Activated naive CD8-positive, alpha-beta T cell treated with anti-CD3 and anti-CD28 coated beads, Interleukin-2, amount 50 U/mL, for 24 hours (primary cell): ENCODE measurements at places on chromosomes 1 and 21.

- no peaks in the 10 kb centered on the region for H3K36me3 ChIP-seq
- no peak for DNase-seq
- no peaks in the 10 kb centered on the region for H3K27me3 ChIP-seq
- peaks cover 15% of the 10 kb centered on the region for H3K4me1 ChIP-seq
Measured at GRCh38 chr1:167798952-167799351, 77.2 kb downstream of the MPZL1 start.

DNA sequence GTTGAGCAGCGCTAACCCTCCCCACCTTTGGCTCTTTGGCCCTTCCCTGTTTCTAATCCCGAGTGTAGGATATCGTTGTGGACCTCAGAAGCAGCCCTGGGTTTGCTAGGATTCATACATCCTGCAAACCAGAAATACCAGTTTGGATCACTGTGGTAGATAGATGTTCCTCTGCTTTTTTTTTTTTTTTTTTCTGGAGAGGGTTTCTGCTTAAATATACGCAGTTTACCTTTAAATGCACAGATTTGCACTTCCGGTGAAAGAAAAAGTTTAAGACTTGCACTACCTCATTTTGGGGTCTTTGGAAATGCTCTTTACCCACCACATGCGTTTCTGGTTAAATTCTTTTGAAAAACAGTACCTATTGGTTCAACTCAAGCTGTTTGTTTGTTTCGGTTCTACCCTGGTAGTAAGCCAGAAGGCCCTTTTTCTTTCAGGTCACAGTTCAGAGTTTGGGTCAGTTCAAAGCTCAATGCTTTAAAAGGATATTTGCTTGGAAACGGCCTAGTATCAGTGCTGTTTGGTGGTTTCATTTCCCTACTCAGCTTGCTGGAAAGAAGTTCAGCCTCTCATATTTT, 908 bp downstream of the DDI2 start:
- peak overlapping the region; percentile 89 for H3K4me3 ChIP-seq
- DNase-seq: no peak
- H3K36me3 ChIP-seq: peaks cover 20% of the 10 kb centered on the region
- H3K27ac ChIP-seq: peak overlapping the region; percentile 96
- peaks cover 58% of the 10 kb centered on the region for H3K4me1 ChIP-seq

GRCh38 chr1:63324779-63325119, 2.4 kb downstream of the FOXD3 start:
- H3K27me3 ChIP-seq: peaks cover 81% of the 10 kb centered on the region
- DNase-seq: no peak
- peaks cover 40% of the 10 kb centered on the region for H3K4me1 ChIP-seq
- peak overlapping the region; percentile 54 for H3K27ac ChIP-seq

GRCh38 chr1:10941891-10942541, 70.4 kb upstream of the TARDBP start:
- peaks cover 28% of the 10 kb centered on the region for H3K4me1 ChIP-seq
- H3K27me3 ChIP-seq: peaks cover 54% of the 10 kb centered on the region
- no peaks in the 10 kb centered on the region for H3K36me3 ChIP-seq
- no peak overlapping the region for H3K27ac ChIP-seq

- no peak for DNase-seq
- peaks cover 26% of the 10 kb centered on the region for H3K36me3 ChIP-seq
- peaks cover 67% of the 10 kb centered on the region for H3K4me1 ChIP-seq
- H3K4me3 ChIP-seq: no peak overlapping the region
Measured at GRCh38 chr1:223724376-223724775, 12.0 kb downstream of the CAPN2 start.

GRCh38 chr21:42446531-42446930, 42.8 kb downstream of the UBASH3A start:
- H3K4me1 ChIP-seq: peaks cover 75% of the 10 kb centered on the region
- H3K36me3 ChIP-seq: peaks cover 52% of the 10 kb centered on the region
- H3K4me3 ChIP-seq: no peak overlapping the region
- no peaks in the 10 kb centered on the region for H3K27me3 ChIP-seq

GRCh38 chr1:154833209-154833608, 36.9 kb downstream of the KCNN3 start:
- no peak overlapping the region for H3K27ac ChIP-seq
- no peaks in the 10 kb centered on the region for H3K36me3 ChIP-seq
- no peak overlapping the region for H3K4me3 ChIP-seq
- DNase-seq: no peak
- H3K4me1 ChIP-seq: no peaks in the 10 kb centered on the region
- H3K27me3 ChIP-seq: peaks cover 14% of the 10 kb centered on the region

DNA sequence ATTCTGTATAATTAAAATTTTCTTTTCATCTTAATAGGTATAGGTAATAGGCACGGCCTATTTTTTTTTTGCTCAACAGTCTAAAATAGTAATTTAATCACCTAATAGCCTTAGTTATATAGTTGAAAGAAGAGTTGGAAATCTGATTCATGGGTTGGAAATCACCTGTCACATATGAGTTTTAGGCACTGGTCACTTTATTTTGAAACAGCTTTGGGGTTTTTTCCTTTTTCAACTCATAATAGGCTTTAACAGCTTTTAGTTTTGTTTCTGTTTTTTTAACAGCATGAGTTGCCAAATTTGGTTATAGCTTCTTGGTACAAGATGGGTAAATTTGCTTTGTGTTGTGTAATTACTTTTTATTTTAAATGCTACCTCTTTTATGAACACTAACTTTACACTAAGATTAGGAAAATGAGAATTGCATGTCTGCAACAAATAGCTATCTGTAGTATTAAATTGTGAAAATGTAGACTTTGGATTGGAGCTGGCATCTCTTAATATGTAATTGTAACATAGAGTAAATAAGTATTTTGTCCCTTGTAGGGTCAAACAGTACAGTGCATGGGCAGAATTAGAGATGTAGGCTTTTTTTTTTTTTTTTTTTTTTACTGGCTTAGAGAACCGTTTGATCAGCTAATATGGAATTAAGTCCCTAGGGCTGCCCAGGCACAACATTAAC, 109.8 kb downstream of the OSBPL9 start:
- peaks cover 30% of the 10 kb centered on the region for H3K4me1 ChIP-seq
- no peaks in the 10 kb centered on the region for H3K36me3 ChIP-seq
- H3K27me3 ChIP-seq: no peaks in the 10 kb centered on the region
- H3K4me3 ChIP-seq: no peak overlapping the region
- H3K27ac ChIP-seq: no peak overlapping the region

DNA sequence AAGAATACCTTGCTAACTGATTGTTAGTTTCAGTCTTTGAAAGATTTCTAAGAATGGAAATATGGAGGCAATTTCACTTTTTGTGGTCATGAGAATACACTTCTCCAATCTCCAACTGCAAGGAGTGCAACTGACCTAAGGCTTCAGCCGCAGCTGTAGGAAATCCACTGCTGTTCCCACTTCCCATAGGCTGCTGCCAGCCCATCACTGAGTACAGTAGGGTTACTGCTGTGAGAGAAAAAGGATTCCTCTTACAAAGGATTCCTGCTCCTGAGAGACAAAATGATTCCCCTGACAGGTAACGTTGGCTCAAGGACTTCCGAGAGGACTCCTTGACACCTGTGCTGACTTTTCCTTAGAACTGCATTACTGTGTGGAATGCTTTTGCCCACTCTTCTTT, 87.4 kb downstream of the ADGRL4 start:
- H3K27me3 ChIP-seq: no peaks in the 10 kb centered on the region
- H3K4me1 ChIP-seq: no peaks in the 10 kb centered on the region
- H3K4me3 ChIP-seq: no peak overlapping the region

DNA sequence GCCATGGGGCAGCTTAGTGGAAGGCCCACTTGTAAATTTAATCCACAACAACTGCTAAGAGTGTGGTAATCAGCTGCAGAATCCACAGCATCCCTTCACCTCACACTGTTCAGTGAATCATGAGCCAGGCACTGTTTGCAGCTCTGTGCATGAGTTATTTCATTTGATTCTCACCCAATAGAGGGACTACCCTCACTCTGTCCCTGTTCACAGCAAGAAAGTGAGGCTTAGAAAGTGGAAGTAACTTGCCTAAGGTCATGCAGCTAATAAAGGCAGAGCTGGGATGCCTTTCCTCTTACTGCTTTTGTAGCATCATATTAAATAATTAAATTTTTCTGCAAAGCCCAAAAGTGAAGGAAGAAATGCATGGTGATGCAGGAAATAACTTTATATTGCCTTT, 346.5 kb upstream of the PLD5 start:
- H3K27ac ChIP-seq: no peak overlapping the region
- no peaks in the 10 kb centered on the region for H3K4me1 ChIP-seq
- no peak overlapping the region for H3K4me3 ChIP-seq
- H3K27me3 ChIP-seq: peaks cover 1% of the 10 kb centered on the region
- no peak for DNase-seq

DNA sequence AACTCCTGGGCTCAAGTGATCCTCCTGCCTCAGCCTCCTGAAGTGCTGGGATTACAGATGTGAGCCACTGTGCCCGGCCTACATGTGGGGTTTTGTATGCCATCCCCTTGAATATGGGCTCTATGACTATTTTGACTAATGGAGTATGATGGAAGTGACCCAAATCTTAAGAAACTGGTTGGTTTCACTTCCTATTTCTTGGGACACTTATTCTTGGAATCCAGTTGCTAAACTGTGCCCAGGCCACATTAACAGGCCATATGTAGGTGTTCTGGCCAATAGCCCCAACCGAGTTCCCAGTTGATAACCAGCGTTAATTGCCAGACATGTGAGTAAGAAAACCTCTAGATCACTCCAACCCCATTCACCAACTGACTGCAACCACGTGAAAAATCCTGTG, 36.3 kb upstream of the CLIC4 start:
- no peaks in the 10 kb centered on the region for H3K36me3 ChIP-seq
- no peak for DNase-seq
- H3K27ac ChIP-seq: no peak overlapping the region

DNA sequence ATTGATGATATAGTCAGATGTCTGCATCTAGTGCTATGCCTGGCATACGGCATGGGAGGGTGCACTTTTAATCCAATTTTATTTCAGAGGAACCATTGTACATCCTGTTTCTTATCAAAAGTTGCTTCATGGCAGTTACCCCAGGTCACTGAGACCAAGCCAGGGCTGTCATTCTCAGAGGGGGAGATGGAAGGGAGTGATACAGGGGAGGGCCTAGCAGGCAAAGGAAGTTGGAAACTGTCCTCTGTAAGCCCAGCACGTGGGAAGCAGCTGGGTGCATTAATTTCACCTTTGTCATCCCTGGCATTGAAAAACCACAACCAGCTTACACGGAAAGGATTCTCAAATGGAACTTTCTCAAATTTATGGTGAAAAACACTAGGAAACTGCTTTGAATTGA, 458.7 kb upstream of the ADAMTS5 start:
- no peak for DNase-seq
- H3K4me3 ChIP-seq: no peak overlapping the region
- no peaks in the 10 kb centered on the region for H3K27me3 ChIP-seq

GRCh38 chr1:163257763-163258162, 55.0 kb upstream of the RGS5 start:
- no peak overlapping the region for H3K27ac ChIP-seq
- DNase-seq: no peak
- no peaks in the 10 kb centered on the region for H3K4me1 ChIP-seq
- no peak overlapping the region for H3K4me3 ChIP-seq
- H3K27me3 ChIP-seq: no peaks in the 10 kb centered on the region
